ENCODE measurements at places on chromosomes 1 and 21.
A peak's percentile ranks its signal among the peaks of the same experiment; 100 is the strongest.

- no peak for DNase-seq
These were observed 342.1 kb upstream of the NR5A2 start for GRCh38 chr1:199685369-199685768.

DNA sequence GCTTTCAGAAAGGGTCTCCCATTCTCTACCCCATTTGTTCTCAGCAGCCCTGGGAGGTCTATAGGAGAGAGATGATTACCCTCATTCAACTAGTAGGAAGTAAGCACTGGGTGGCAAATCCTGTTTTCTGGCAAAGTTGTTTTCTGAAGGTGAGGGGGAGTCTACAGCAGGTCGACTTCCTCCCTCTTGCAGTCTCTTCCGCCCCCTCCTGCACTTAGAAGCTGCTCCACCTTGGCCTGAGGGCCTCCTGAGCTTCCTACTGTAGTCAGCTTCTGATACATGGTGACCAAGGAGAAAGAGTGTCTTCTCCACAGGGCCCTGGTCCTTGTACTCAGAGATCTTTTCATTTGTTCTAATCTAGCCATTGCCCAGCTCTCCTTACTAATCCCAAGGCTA, 93.1 kb downstream of the RGL1 start:
- DNase-seq = no peak

GRCh38 chr21:42499444-42500112, 3.6 kb upstream of the RSPH1 start:
- DNase-seq = no peak

DNA sequence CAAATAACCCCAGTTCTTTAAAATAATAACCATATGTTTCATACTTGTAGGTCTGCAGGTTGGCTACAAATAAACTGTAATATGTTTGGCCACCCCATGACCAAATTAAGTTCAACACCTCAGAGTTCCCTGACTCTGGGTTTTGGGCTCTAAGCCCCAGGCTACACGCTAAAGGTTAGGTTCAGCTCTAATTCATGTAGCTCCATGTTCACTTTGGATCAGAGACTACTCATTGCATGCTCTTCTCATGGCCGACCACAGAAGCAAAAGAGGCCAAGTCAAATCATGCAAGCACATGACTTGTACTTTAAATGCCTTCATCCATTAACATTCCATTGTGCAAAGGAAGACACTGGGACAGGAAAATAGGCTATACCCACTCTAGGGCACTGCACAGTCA, 66.2 kb downstream of the MRPL39 start:
- no peak for DNase-seq

DNA sequence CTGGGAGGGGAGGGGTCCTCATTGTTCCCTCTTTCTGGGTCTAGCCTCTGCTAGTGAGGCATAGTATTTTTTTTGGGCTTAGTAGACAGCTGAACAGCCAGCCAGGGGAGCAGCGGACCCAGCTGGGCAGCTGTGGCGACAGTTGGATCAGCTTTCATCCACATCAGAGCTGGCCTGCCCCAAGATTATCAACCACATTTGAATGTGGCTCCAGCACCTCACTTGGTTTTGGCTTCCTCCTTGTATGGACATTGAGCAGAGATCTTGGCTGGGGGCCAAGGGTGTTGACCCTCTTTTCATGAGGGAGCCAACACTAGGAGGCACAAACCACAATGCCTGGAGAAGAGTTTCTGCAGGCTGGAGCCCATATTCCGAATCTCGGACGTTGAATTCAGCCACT, 25.0 kb downstream of the WNT4 start:
- no peak for DNase-seq

- DNase-seq = no peak
These were observed 36.0 kb upstream of the POFUT2 start for GRCh38 chr21:45323487-45324311.

GRCh38 chr1:156498432-156499193, 2.0 kb downstream of the MEF2D start:
- no peak for DNase-seq

DNA sequence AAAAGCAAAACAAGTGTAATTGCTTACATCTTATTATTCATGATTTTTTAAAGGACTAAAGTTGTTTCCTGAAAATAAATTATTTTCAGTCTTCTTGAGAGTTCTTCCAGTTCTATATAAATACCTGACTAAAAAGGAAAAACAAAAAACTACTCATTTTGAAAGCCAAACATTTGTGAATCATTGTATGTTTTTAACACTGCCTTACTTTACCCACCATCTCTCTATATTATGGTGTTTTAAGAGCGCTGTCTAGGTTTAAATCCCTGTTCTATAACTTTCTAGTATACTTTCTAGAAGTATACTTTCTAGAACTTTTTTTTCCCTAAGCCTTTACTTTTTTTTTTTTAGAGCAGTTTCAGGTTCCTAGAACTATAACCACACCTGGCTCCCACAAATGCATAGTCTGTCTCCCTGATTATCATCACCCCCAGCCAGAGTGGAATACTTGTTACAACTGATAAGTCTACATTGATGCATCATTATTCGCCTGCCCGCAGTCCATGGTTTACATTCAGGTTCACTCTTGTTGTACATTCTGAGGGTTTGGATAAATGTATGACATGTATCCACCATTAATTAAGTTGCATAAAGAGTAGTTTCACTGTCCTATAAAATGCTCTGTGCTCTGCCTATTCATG, 9.8 kb downstream of the RSBN1 start:
- DNase-seq = no peak

- DNase-seq = no peak
These were observed 45.7 kb upstream of the HOOK1 start for GRCh38 chr1:59768792-59769735.

DNA sequence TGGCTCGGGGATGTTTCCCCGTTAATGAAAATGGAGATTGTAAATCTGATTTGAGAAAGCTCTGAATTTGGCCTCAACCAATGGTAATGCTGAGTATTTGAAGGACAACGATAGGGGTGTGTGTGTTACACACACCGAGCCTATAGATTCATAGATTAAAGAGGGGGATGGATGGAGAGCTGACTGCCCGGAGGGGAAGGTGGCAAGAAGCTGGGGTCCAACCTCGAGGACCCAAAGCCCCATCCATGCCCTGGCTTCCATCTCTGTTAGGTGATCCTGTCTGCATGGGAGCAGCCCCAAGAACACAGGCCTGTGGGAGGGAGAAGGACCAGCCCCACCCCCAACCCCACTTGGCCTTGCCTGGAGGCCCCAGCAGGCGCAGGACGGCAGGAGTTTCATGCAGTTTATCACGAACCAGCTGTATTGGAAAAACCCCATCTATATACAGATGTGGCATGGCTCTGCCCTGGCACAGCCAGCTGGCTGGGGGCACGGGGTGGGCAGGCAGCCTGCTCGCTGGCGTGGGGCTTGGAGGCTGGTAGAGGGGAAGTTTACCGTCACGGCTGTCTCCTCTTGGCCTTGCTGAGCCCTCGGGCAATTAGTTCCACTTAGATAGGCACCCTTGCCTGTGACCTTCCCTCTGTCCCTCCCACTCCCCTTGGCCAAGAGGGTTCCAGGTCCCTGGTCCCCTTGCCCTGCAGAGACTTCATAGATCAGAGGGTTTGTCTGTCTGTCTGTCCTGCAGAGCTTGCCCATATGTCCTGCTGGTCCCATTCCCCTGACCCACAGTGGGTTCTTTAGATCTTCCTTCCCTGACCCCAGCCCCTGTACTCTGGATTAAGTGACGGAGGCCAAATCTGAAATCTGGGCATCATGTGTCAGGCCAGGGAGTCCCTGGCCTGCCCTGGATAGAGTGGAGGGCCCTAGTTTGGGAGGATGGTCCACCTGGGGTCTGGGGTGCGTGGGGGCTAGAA, 3.0 kb downstream of the HSPB7 start:
- DNase-seq = no peak

DNA sequence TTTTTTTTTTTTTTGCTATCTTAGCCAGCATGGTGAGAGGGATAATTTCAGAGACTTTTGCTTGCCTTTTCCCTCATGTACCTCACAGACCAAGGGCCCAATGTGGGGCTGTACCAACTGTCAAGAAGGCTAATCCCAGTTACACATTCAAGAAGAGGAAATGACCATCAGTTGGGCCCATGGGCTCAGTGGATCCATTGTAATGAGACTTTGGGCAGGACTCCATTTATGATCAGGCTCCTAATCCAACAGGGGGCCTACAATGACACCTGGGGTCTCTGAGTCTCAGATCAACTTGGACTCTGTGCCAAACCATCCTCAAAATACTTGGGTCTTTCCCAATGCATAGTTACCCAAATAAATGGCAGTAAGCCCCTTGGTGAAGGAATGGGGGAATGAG, 450.4 kb upstream of the VAMP3 start:
- DNase-seq = no peak

GRCh38 chr21:44012474-44013379, 618 bp downstream of the TRAPPC10 start:
- peak; percentile 81 for DNase-seq

DNA sequence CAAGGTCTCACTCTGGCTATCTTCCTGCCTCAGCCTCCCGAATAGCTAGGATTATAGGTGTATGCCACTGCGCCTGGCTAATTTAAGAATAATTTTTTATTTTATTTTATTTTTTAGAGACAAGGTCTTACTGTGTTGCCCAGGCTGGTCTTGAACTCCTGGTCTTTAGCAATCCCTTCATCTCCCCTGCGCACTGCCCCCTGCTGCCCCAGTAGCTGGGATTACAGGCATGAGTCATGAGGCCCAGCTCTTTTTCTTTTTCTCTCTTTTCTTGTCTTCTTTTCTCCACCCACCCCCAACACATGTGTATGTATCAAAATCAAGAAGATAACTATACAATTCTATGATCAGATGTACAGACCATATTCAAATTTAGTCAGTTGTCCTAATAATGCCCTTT, 87.2 kb downstream of the PEX14 start:
- no peak for DNase-seq

DNA sequence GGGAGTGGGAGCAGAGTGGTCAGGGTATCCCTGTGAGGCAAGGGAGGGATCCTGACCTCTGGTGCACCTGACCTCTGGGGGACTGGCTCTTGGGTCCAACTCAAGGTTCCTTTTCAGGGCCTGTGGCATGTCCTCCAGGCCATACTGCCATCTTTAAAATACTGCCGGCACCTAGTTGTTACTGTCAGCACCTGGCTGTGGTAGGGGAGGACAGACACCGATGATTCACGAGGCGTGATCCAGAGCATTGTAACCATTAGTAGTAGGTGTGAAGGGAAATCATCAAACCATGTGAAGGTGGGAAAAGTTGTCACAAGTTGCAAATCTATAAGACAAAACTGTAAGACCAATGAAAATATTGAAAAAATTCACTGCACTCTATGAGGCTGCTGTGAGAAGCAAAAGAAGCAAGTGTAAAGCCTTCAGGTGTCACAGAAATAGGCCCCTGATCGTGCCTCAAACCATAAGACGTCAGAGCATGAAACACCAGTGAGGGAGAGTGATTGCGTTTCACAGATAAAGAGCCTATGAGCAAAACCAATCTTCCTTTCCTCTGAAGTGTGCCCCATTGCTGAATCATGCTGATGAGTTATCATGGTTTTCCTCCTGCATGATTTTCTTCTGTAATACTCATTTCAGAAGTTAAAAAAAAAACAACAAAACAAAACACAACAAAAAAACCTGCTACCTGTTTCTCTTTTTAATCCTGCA, 55.3 kb downstream of the CDC7 start:
- peak; percentile 75 for DNase-seq

GRCh38 chr1:193118194-193118593, 3.6 kb upstream of the CDC73 start:
- no peak for DNase-seq

DNA sequence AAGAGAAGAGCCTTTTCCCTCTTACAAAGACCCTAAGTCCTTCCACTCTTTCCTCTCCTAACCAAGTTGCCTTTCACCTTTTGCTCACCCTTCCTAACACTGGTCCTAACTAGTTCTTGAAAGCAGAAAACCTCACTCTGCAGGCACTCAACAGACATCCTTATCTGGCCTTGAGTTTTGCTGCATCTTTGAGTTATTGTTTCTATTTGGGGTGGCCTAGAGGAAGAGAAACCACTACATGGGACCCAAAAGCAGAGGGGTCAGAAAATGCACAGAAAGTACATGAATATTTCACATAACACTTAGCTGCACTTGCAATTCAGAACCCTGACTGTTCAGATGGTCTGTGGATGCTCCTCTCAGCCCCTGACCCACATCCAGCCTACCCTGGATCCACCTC, 178.3 kb upstream of the SYT6 start:
- no peak for DNase-seq

DNA sequence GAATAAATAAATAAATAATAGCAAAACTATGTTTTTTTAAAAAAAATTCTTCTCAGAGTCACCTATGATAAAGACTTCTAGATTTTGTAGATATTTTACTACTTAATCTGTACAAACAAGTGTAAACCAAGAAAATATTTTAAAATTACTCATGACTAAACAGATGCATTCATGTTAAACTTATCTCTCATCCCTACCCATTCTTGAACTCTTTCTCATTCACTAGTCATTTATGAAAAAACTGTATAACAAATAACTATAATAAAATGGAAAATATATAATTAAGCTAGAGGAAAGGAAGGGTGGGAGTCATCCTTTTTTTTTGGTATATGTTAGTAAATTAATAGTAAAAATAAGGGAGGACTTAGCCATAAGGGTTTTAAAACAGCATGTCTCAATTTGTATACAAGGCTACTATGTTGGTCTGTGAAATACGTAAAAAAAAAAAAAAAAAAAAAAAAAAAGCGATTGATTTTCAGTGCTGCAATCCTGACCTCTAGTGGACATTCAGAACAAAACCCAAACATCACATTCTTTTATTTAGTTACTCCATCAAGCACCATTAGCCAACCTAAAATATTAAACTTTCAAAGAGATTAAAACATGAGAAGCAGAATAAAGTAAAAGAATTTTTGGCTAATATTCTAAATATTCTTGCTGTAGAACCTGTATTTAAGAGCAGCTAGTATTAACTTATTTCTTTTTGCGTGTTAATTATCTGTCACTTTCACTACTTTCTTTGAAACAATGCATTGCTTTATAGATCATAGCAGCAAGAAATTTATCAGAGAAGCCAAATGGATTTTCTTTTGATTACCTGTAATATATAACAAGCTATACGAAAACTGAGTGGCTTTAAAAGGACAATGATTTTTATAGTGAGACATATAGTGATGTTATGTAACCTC, 255.8 kb upstream of the CACYBP start:
- no peak for DNase-seq

DNA sequence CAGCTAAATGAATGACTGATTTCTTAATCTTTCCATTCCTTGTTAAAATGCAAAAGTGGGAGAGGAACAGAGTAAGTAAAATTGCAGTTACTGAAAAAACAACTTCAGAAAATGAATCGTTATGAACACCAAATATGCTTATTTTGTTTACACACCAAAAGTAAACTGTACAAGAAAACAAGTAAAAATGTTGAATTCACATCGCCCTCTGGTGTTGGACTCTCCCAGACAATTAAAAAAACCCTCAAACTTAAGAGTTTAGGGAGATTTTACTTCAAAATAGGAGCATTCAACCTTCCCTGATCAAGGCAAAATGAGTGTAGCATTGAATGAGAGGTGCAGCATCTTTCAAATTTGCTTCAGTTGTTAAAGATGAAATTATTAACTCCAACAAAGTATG, 19.4 kb upstream of the ESRRG start:
- DNase-seq = no peak
